ENCODE measurements at places on chromosomes 3 and 15.

DNA sequence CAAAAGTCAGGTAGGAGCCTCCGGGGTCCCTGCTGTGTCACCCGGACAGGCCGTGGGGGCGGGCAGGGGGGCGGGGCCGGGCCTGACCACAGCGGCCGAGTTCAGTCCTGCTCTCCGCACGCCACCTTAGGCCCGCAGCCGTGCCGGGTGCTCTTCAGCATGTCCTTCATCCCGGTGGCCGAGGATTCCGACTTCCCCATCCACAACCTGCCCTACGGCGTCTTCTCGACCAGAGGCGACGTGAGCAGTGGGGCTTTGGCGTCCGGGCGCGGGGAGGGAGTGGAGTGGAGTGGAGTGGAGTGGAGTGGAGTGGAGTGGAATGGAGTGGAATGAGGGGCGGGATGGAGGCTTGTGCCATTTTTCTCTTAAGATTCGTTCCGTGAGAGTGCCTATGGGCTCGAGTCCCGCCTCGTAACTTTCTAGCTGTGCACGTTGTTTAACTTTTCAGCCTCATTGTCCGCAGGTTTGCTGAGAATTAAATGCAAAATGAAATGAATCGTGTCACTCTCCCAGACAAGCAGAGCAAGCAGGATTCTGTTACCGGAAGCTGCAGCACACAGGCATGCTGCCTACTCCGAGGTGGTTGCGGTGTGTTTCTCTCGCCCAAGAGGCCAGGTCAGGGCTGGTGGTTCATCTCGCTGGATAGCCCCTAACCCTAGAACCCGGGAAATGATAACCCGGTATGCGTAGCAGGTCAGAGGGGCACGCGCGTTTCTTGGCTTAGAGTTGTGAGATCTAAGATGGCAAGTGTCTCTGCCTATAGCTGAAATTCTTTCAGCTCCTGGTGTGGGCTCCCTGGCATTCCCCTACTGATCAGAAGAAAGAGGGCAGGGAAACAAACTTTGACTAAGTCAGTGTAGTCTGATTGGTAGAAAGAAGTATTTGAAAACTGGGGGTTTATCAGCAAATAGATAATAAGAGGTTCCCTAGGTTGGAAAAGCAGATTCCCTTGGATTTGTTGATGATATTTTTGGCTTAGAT lies at the start of gene FAH:
Gene FAH (plus strand): TSS at position 104 of the 981 bp plus-strand sequence. CDS start 56 bp downstream, at position 160.
- DNase-seq: no peak

GRCh38 chr15:78192826-78193594 lies 41.4 kb downstream of the ACSBG1 start:
- no peak for DNase-seq

DNA sequence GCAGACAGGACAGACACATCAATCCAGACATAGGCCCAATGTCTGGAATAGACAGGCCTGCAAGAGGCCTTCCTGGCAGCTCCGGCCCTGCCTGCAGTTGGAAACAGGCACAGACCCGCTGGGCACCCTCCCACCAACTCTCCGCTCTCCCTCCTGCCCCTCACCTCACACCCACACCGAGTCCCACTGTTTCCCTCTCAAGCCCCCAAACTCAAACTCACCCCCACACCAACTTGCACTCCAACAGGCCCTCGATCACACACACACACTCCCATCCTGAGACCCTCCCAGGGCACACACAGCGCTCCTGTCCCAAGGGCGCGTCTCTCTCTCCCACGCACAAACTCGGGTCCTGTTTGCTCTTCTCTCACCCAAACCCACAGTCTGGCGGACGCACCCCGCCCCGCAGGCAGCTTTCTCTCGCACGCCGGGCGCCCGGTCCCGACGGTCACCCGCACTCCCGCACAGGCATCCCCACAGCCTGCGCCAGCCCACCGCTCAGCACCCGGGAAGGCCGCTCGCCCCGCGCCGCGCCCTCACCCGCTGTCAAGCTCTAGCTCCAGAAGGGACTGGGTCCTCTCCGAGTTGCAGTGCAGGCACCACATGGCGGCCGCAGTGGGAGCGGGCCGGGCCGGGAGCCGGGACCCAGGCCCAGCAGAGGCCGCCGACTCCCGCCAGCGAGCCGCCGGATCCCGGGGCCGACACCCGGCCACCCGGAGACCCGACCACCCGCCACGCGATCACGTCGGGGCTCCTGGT lies 106.2 kb downstream of the IQSEC1 start:
- no peak for DNase-seq

DNA sequence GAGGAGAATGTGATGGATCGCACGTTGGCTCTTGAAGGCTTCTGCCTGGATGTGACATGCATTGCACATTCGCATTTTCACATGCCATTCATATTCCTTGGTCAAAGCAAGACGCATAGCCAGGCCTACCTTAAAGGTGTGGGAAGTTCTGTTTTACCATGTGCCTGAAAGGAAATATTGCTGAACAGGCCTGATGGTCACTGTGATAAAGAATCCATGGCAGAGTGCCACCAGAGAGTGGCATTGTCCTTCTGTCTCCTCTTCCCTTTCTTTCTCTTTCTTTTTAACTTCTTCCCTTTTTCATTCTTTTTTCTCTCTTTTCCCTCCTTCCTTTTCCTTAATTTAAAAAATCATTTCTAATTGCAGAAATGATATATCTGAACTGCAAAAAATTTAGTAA lies 15.9 kb upstream of the MITF start:
- no peak for DNase-seq

DNA sequence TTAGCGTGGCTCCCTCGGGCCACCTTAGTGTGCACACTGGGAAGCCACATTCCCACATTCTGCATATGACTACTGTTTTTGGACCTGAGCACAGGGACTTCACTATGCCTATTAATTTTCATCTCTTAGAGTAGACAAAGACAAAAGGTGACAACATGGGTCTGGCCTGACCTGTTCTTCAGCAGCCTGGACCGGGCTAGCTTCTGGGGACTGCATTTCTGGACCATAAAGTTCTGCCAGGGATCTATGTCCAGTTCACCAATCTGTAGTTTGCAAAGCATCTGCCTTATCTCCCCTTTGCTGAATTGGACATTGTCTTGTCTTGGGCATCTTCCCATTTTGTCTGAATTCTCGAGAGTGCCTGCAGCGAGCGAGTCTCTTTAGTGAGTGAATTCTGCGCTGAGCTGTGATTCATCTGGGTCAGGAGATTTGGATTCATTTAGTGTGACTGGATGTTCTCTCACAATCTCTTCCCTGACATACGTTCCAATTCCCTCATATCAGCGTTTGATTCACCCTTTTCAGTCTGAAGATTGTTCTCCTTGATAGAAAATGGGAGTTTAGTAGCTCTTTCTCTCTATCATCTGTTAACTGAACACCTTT lies 112.2 kb upstream of the PLXNA1 start:
- no peak for DNase-seq

GRCh38 chr3:10389995-10390394 lies 69.1 kb upstream of the SEC13 start:
- DNase-seq: no peak

DNA sequence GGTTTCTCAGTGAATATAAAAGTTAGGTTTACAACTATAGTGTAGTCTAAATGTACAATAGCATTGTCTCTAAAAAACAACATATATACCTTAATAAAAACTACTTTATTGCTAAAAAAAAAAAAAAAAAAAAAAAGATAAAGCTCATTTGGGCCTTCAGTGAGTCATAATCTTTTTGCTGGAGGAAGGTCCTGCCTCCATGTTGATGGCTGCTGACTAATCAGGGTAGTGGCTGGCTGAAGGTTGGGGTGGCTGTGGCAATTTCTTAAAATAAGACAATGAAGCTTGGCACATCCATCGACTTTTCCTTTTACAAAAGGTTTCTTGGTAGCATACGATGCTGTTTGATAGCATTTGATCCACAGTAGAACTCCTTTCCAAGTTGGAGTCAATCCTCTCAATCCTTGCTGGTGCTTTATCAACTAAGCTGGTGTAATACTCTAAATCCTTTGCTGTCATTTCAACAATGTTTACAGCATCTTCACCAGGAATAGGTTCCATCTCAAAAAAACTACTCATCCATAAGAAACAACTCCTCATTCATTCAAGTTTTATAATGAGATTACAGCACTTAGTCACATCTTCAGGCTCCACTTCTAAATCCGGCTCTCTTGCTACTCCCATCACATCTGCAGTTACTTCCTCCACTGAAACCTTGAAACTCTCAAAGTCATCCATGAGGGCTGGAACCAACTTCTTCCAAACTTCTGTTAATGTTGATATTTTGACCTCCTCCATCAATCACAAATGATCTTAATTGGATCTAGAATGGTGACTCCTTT lies 13.3 kb downstream of the ZNF280D start:
- DNase-seq: no peak

DNA sequence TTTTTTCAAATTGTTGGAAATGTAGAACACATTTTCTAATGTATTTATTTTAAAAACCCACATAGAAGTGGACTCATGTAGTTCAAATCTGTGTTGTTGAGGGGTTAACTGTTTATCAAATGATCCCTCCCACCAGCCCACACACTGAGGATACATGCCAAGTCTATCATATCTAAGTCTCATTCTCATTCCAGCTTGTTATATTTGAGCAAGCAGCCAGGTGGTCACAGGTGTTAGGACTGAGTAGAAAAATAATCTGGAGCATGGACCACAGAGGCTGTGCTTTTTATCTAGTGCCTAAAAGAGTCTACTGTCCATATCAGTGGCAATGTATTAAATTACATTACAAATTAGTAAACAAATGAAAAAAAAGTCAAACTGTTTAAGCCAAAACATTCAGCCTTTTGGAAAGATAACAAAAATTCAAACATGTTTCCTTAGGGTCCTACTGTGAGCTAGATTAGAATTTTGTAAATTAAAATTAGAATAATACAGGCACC lies 20.7 kb upstream of the SPESP1 start:
- DNase-seq: no peak

GRCh38 chr3:150623945-150624344 lies 20.8 kb downstream of the SELENOT start:
- DNase-seq: no peak

DNA sequence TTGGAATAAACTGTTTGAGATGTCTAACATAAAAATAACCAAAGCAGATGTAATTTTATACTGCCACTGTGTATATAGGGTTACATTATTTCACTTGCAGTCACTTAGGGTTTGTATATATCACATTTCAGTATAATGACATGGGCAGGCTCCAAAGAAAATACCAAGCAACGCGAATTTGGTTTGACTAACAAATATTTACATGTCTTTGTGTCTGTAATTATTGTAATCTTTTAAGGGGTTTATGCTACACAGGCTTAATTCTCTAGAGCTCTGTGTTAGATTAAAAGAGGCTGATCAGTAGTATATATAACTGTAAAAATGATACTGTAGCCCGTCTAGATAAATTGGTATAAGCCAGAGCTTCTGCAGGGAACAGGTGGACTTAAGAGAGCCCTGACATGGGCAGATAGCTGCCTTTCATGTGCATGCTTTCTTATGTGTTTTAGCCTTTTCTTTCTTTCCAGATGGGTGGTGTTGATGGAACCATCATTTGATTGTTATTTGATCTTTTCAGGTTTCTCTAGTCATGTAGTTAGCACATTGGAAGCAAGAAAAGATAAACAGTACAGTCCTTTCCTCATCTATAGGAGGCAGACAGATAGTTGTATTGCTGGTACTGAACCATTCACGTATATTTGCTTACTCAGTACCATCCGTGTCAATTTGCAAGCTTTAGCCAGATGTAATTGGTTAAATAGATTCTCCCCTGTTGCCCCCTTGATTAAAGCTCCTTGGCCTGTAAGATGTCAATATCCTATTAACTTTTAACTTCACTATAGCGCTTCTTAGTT lies 86.1 kb downstream of the GALK2 start:
- DNase-seq: no peak

- DNase-seq: no peak
Observed at GRCh38 chr3:170953229-170953628, 44.8 kb upstream of the EIF5A2 start.

- no peak for DNase-seq
Observed at GRCh38 chr3:9976721-9977709, 9.6 kb downstream of the EMC3 start.

DNA sequence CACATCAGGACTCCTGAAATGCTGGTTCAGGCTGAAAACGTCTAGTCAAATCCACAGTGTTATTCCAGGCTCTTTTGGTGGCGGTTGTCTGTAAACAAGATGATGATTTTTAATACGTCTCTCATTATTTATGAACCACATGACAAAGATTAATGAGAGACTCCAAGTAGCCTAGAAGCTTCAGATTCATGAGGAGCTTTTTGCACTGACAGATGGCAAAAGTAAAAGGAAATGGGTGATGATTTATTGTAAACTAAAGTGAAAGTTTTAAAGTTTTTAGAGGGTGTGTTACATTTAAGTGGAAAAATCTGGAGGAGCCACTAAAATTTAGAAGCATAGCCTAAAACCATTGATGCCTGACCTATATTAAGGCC lies 77.0 kb downstream of the BBX start:
- DNase-seq: no peak

DNA sequence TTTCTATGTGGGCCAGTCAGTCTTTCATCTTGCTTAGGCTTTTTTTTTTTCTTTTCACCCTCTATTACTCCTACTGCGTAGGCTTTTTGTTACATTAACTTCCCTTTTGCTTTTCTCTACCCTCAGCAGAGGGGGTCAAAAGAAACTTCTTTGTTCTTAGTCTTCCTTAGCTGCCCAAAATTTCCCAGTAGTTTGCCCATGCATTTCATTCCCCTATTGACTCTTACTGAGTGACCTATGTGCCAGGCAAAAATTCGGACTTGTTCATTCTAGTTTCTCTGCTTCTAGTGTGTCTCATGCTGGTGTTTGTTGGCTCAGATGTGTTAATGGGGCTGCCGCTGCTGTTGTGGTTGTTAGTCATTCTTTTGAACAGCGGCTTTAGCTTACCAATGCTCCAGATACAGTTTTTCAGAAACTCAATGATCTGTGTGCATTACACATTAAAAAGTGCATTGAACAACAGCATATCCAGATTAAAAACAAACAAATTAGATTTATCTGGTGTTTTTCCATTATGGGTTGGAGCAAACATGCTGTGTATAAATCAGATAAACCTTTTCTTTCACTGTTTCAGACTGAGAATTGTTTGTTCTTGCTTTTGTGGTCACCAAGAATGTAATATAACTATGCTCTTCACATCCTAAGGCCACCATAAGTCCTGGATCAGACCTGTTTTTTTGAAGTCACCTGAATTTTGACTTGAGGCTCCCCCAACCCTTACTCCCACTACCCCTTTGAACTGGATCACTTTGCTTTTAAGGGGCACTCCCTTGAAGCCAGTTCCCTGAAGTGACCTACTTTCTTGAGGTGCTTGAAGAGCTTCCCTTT lies 43.1 kb downstream of the PDE8A start:
- DNase-seq: no peak
